ENCODE measurements at places on chromosomes 5 and 9.

GRCh38 chr9:86410281-86410680 lies 56.1 kb upstream of the TUT7 start:
- no peak for DNase-seq

- no peak for DNase-seq
Observed at GRCh38 chr5:174340226-174340625, 294.7 kb downstream of the NSG2 start.

DNA sequence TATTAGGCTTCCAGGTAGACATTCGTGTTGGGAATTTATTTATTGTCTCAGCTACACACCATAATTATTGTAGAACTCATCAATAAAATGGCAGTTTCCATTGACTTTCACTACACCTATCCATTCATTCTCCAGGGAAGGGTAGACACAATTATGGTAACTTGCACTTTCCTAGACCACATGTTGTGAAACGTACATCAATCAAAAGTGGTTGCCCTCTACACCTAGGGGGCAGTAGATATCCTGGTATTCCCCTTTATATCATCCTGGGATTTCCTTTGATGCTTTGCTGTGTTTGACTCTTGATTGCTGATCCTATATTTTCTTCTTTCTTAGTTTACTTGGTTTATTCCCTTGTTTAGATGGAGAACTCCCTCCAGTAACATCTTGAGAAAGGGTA lies 47.9 kb downstream of the ADGRV1 start:
- no peak for DNase-seq

- DNase-seq, result no peak
Observed at GRCh38 chr9:120734607-120735410, 20.5 kb upstream of the MEGF9 start.

DNA sequence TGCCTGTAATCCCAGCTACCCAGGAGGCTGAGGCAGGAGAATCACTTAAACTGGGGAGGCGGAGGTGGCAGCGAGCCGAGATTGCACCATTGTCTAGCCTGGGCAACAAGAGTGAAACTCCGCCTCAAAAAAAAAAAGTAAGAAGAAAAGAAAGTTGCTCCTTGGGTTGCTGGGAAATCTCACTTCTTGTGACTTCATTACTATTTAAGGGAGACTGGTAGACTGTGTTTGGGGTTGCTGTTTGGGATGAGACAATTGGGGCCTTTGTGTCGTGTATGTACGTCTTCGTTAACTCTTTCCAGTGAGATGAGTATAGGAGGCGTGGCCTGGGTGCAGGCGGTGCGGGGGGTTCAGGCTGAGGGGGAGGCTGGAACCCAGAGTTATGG lies 11.6 kb downstream of the NDST1 start:
- DNase-seq, result no peak

GRCh38 chr5:76025069-76025468 lies 58.1 kb upstream of the SV2C start:
- DNase-seq, result no peak

GRCh38 chr5:1544294-1544961 lies 20.7 kb upstream of the LPCAT1 start:
- no peak for DNase-seq

GRCh38 chr9:129828051-129828450 lies 4.1 kb upstream of the TOR1A start:
- no peak for DNase-seq

GRCh38 chr5:17925276-17925675 lies 291.0 kb downstream of the TAF11L14 start:
- no peak for DNase-seq

GRCh38 chr9:77011973-77012821 lies 7.3 kb upstream of the FOXB2 start:
- peak; percentile 30 for DNase-seq

DNA sequence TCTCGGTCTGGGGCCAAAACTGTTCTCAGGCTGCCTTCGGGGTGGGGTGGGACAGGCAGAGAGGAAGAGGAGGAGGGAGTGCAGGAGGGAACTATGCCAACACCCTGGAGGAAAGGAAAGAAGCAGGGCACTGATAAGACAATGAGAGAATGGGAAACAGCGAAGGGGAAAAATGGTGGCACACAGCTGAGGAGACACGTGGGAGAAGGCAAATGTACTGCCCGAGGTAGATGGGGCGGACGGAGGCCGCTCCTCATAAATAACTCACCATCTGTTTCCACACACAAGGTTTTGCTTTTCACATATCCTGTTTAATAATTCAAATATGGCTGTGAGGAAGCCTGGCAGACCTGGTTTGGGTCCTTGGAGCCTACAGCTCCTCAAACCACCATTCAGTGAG lies 148.2 kb upstream of the LRRTM2 start:
- DNase-seq, result no peak

DNA sequence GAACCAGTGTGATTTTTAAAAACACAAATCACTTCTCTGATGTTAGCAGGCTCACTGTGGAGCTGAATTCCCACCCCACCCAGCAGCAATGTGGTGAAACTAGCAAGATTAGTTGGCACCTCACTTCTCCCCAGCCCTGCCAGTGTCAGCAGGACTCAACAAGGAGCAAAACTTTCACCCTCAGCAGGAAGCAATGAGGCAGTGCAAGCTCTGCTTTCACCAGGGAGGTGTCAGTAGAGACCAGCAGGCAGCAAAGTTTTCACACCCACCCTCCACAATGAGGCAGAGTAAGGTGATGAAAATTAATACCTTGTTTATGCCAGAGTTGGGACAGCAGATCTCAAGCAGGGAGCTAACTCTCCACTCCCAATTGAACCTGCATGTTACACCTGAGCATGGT lies 565.0 kb downstream of the CETN3 start:
- no peak for DNase-seq

DNA sequence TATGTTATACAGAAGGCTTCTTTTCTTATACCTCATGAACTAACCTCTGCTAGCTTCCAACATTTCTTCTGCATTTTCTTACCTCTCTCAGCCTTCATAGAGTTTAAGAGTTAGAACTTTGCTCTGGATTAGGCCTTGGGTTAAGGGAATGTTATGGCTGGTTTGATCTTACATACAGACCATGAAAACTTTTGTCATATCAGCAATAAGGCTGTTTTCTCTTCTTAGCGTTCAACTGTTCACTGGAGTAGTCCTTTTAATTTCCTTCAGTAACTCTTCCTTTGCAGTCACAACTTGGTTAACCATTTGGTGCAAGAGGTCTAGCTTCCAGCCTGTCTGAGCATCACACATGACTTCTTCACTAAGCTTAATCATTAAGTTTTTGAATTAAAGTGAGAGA lies 329.0 kb upstream of the CCNG1 start:
- DNase-seq, result no peak

- DNase-seq, result no peak
Observed at GRCh38 chr5:115843444-115844130, 1.9 kb downstream of the AP3S1 start.

DNA sequence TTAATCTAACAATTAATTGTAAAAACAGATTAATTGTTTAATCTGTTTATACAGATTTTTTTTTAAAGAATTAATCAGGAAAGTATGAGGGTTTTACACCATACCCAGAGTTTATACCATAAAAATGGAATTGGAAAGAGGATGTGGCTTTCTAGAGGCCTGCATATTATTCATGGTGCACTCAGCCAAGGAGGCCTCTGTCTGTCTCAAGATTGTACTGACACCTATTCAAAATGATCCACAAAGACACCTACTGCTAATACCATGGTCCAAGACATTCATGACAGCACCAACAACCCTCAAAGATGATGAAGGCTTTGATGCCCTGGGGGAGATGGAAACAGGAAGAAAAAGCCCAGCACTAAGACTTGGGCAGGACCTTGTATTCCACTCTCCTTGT lies 58.1 kb upstream of the MAST4 start:
- no peak for DNase-seq

- no peak for DNase-seq
Observed at GRCh38 chr9:17930071-17930470, 351.2 kb downstream of the SH3GL2 start.

- DNase-seq, result no peak
Observed at GRCh38 chr9:103714992-103715391, 379.1 kb upstream of the SMC2 start.

GRCh38 chr9:109989296-109989695 lies 209.3 kb downstream of the PALM2AKAP2 start:
- DNase-seq, result no peak

DNA sequence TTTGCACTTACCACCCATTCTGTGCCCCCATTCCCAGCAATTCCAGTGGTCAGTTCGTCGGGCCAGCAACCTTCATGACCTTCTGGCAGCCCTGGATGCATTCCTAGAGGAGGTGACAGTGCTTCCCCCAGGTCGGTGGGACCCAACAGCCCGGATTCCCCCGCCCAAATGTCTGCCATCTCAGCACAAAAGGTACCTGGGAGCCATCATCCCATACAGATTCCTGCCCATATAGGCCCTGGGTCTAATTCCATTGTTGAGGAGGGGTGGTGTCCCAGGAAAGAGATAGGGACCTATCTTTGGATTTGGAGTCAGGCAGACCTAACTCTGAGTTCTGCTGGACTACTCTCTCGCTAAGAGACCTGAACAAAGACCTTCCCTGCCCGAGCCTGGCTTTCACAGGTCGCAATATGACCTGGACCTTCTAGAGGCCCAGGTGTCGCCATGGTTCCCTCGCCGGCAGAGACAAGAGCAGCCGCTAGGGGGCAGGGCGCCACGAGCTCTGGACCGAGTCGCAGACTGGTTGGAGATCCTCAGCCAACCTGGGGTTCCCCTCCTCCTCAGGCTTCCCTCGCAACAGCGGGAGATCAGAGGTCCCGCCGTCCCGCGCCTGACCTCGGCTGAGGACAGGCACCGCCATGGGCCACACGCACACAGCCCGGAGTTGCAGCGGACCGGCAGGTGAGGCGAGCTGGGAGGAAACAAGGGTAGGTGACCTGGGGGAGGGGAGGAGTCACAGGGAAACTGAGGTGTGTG lies 3.1 kb downstream of the SLC4A9 start:
- DNase-seq, result peak; percentile 79

DNA sequence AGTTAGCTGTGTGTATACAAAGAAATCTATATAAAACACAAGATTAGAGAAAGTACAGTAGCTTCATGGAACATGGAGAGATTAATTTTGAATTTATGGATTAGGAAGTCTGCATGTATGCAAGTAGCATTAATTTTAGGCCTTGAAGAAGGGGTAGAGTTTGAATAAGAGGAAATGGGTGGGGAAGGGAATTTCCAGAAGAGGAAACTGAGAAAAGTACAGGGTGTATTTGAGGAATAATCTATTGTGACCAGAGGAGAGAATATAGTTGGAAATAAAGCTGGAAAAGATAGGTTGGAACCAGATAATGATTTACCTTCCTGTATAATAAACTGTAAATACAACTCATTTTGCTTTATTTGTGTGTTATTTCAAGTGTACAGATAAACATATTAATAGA lies 53.6 kb downstream of the CWC27 start:
- no peak for DNase-seq

DNA sequence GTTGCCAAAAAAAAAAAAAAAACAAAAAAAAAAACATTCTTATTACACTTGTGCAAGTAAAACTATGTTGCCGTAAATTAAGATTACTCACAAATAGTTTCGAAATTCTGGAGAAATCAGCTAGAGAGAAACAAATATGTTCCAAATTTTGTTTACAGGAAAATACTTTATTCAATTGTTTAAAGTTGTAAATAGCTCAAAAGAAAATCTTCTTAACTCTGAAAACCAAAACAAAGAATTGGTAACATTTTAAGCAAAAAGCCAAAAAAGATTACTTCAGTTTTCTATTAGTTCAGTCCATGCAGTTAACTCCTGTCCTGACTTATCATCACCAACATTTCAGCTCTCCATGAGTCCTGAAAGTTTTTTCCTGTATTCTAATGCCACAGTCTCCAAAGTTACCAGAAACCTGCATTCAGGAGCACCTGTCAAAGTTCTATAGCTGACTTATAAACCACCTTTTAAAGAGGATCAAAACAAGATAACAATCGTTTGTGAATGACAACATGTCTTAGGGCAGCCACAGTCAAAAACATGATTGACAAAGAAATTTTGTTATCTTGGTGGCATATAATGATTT lies 194.1 kb downstream of the RANBP17 start:
- DNase-seq, result no peak

GRCh38 chr5:138316355-138316754 lies 15.2 kb downstream of the CDC25C start:
- no peak for DNase-seq

GRCh38 chr5:143896516-143896915 lies 84.6 kb downstream of the HMHB1 start:
- DNase-seq, result no peak

GRCh38 chr9:100219347-100219746 lies 120.3 kb downstream of the INVS start:
- no peak for DNase-seq

DNA sequence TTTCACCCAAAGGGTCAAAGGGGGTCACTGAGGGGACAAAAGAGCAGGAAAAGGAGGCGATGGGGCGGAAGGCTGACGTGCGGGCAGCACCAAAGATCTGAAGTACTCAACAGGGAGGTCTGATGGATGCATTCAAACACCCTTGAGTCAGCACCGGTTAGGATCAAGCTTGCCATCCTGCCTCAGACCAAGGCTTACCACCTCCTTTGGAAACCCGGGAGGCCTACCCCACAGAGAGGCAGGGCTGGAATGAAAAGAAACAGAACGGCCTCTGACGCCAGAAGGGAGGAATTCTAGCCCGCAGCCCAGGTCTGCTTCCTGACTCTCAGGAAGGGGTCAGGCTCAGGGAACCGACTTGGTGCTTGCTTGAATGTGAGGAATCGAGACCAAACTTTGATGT lies 125.6 kb downstream of the PAPPA start:
- DNase-seq, result no peak

GRCh38 chr5:177508837-177509236 lies 789 bp downstream of the DOK3 start:
- no peak for DNase-seq

DNA sequence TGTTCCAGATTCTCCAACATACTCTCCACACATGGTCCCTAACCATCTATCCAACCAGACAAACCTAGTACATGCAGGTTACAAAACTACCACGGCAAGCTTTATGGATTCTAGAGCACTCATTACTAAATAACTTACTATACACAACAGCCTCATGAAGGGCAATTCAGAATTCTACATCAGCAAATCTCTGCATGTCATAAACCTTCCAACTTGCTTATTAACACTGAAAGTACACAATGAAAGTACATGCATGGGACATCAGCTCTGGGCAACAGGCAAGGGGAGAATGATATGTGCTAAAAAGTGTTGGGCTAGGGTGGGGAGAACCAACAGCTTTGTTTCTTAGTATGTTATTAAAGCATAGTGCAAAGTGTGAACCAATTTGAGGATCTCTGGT lies 70.4 kb downstream of the TLE1 start:
- DNase-seq, result no peak

GRCh38 chr5:120457839-120458507 lies 6.1 kb upstream of the PRR16 start:
- peak; percentile 43 for DNase-seq

GRCh38 chr5:37721447-37721871 lies 118.4 kb downstream of the GDNF start:
- DNase-seq, result no peak

DNA sequence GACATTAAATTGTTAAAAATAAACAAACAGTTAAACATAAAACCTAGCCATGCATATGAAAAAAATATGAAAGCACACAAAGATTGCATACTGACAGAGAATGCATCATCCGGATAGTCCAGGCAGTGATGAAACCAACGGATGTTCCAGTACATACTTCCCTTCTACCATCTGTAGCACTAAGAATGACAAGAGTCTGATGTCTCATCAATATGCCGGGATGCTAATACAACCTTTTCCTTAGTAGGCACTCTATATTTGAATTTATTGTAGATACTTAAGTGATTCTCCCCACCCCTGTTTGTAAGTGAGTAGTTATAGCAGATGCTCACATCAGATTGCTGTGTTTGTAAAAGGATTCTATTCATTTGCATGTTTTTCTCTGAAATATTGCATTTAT lies 571.2 kb upstream of the WWC1 start:
- no peak for DNase-seq

All from CD4-positive, alpha-beta memory T cell (primary cell).